ENCODE measurements at places on chromosomes 3 and 15. TPM values are rescaled to one million over a fixed set of nuclear protein-coding genes. Genes with fewer than 3 reads are reported as not detected.
A peak's percentile ranks its signal among the peaks of the same experiment; 100 is the strongest.

- DNase-seq = no peak
Measured at GRCh38 chr15:59360305-59360704, 12.4 kb downstream of the MYO1E start.

DNA sequence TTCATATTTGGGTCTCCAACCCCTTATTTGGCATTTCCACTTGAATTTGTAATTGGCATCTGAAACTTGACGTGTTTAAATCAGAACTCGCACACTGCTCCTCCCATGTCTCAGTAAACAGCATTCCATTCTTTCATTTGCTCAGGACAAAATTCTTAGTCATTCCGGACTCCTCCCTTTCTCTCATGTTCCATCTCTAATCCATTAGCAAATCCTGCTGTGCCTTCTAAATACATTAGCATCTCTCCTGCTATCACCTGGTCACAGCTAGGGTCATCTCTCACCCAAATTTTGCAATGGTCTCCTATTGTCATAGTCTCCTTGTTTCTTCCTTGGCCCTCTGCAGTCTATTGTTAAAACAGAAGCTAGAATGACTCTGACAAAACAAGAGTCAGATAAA, 119.9 kb upstream of the CADPS start:
- DNase-seq = no peak

Gene UPK1B
- not detected for total RNA-seq

DNA sequence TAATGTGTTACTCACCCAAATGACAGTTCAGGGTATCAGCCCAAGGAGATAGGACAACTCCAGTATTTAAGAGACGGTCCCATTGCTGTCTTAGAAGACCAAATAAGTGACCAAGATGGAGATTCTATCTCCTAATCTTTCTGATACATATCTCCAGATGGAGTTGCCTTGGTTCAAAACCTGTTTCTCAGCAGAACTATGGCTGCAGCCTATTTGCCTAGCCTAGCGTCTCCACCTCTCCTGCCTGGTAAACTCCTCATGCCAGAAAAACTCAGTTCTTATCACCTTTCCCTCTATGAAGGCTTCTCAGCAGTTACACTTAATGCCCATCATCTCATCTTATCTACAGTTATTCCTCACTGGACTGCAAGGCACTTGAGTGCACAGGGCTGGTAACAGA, 1.2 kb upstream of the CSPG5 start:
- DNase-seq = no peak

DNA sequence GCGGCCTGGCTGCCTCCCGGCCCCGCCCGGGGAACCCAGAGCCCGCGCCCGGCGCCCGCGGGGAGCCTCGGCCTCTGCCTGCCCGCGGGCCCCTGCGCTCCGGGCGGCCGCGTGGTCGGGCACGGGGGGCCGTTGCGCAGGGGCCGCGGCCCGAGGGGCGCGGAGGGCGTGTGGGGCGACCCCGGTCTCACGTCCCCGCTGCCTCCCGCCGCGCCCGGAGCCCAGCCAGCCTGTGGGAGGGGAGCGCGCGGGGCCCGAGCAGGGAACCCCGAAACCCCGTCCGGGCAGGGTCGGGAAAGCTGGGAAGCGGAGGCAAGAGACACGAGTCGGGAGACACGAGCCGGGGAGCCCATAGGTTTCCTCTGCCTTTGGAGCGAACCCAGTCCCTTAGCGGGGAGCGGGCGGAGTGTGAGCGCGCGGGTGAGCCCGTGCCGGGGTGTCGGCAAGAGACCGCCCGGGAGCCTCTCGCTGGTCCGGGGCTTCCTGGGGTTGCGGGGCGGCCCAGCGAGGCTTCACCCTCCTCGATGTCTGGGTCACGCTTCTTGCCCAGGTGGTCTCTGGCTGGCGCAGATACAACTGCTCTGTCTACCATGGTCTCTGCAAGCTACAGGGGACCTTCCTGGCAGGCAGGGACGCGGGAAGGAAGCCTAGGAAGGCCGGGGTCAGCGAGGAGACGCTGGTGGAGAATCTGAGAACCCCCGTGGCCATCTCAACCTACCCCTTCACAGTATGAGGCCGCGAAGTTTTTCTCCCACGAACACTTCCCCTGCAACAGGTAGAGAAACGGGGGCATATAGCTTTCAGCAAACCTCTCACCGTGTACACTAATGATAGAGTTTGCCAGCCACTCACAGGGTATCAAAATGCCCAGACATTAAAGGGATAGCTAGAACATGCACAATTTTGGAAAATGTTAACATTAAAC, 586 bp downstream of the LRRK1 start:
- no peak for DNase-seq

Gene AGTR1
- total RNA-seq = 3.2 TPM

- no peak for DNase-seq
Measured at GRCh38 chr3:71429597-71429988, 153.9 kb downstream of the FOXP1 start.

- DNase-seq = peak; percentile 2
Measured at GRCh38 chr3:137205394-137206045, 247.7 kb downstream of the IL20RB start.

DNA sequence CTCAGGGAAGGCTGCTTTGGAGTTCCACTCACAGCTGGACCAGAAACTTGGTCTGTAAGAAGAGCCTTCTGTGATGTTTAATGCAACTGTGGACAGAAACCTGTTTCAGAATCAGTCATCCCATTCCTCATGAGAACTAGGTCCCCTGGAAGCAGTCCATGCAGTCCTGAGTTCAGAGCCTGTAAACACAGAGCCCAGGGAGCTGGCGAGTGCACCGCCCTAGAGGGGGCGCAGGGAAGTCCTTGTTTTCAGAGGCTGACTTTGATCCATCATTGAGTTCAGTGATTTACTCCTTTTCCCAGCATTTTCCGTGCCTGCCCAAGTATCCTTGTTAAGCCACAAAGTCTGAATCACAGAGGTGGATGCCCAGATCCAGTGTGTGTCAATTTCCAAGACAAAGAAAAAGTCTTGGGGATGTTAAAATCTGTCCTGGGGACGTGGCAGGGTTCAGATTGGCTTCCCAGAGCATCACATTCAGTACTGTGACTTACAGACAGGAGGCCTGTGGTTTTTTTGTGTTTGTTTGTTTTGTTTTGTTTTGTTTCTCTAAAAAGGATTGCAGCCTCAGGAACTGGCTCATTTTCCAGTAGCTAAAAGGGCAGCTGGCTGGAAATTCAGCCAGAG, 9.8 kb upstream of the TXNRD3 start:
- peak; percentile 50 for DNase-seq

Gene ARL8B
- total RNA-seq = 89.0 TPM

- DNase-seq = no peak
Measured at GRCh38 chr3:151556596-151556995, 95.7 kb upstream of the IGSF10 start.

DNA sequence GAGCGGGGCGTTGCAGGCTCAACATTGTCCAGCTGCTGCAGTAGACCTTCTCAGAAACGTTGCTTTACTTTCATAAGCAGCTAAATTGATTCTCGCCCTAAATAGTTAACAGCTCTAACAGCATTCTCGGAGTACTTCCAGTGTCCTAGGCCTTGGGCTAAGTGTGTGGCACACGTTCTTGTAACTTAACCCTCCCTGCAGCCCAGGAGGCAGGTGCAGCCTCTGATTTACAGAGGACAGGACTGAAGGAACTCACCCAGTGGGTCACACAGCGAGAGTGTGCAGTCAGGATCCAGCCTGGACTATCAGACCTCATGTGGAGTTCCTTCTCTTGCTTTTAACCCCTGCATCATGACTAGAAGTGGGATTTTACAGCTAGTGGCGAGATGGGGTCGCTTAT, 312.8 kb upstream of the C2CD4B start:
- DNase-seq = no peak
